ELR (cell line): ENCODE measurements at places on chromosomes 12 and 14.
A peak's percentile ranks its signal among the peaks of the same experiment; 100 is the strongest.

- peak; percentile 79 for DNase-seq
Measured at GRCh38 chr14:55514819-55515490, 65.1 kb upstream of the KTN1 start.

GRCh38 chr12:39587225-39587624 lies 32.4 kb downstream of the ABCD2 start:
- DNase-seq: peak; percentile 33

GRCh38 chr14:68937471-68938270 lies 41.4 kb downstream of the ACTN1 start:
- no peak for DNase-seq

- no peak for DNase-seq
Measured at GRCh38 chr14:52325126-52325525, 11.0 kb downstream of the PTGER2 start.

- no peak for DNase-seq
Measured at GRCh38 chr12:123106640-123107359, 44.1 kb downstream of the PITPNM2 start.

DNA sequence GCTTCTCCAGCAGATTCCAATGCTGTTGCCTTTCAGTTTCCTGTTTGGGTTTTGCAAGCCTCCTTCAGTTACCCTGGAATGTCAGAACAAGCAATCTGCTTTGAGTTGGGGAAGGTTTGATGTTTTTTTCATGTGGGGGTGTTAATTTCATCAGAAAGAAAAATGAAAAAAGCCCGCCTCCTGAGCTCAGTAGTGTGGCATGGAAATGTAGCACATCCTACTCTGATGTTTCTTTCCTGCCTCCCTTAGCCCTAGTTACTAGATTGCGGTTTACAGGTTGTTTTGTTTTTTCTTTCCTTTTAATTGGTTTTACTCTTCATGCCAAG lies 22.6 kb downstream of the IFNG-AS1 start:
- no peak for DNase-seq

- peak; percentile 29 for DNase-seq
Measured at GRCh38 chr12:109822951-109823411, 10.2 kb downstream of the TRPV4 start.

DNA sequence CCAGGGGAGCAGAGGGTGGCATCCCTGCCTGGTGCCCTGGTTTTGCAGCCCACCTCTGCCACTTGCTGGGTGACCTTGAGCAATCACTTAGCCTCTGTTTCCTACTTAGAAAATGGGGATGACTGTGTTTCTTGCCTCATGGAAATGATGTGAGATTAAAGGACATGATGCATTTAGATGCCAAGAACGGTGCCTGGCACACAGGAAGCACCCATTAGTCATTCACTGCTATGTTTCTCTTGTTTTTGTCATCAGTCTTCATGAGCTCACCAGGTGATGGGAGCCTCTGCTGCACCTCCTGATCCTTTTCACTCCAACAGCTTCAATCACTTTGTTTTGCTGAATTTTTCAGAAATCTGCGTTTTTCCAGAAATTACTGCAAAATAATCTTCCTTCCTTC lies 23.6 kb upstream of the ATF1 start:
- DNase-seq: peak; percentile 56

GRCh38 chr14:34766060-34766459 lies 51.7 kb upstream of the CFL2 start:
- DNase-seq: peak; percentile 26

DNA sequence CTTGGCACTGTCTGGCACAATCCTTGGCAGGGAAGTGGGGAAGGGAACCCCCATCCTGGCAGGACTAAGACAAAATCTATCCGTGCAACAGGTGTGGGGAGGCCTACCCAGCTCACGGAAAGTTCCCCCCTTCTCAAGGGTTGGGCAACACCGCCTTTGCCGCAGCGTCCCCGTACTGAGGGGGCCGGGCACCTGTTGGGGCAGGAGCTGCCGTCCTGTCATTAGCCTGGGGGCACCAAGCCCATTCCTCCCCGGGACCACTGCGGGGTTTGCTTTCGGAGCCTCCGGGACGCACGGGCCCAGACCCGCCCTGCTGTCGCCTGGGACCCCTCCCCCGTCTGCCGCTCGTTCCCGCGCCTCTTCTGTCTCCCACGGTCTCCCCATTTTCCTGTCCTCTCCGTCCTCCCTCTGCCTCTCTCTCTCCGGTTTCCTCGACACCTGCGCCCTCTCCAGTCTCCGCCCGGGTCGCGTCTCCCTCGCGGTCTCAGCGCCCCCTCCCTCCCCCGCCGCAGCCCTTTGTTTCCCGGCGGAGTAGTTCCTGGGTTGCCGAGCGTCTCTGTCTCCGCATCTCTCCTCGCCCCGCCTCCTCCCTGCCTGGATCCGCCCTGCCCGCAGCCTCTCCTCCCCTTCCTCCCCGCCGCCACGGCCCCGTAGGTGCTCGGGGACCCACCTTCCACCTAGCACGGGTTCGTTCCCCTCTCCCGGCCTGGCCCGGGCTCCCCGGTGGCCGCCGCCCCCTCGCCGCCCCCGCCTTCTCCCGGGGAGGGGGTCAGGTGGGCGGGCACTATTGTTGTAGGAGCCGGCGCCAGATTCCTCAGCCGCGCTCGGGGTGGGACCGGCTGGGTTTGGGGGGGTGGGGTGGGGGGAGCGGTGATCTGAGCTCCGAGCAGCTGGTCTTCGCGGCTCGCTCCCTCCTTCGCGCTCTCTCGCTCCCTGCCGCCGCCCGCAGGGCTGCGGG lies at the start of gene CACNB3:
Gene CACNB3 (plus strand): TSS at position 624 of the 958 bp plus-strand sequence. CDS start 434 bp downstream, outside the sequence.
- DNase-seq: peak; percentile 64

DNA sequence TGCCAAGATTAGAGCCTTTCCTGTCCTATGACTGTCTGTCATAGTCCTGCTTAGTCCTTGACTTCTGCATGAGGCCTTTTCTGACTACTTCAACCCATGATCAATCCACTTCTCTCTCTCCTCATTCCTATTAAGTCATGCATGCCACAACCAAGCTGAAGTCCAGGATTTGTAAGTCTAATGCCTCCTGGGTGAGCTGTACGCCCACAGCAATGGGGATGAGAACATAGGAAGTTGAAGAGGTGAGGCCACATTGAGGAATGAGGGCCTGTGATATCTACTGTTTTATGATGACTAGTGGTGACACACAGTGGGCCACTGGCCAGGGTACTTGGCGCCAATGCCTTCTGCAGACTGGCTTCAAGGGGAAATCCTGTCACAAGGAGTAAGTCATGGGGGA lies 994.1 kb upstream of the TMEM132C start:
- DNase-seq: peak; percentile 99

DNA sequence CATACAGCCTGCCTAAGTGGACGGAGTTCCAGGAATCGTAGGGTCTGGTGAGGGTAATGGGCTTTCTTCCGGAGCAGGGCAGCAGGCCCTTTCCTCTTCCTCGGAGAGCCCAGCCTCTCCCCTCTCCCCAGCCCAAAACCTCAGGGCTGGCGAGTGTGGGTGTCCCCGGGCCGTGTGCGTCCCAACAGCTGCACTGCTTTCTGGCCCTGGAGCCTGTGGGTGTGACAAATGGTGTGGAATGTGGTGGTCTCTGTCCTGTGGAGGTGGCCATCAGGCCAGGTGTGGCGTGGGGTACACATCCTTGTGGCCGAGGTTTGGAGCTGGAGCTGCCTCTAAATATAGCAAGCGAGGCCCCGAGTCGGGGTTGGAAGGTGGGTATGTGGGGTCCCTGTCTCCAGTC lies 8.5 kb downstream of the ORAI1 start:
- DNase-seq: no peak

GRCh38 chr12:60977966-60978365 lies 1282.2 kb upstream of the USP15 start:
- no peak for DNase-seq

- DNase-seq: no peak
Measured at GRCh38 chr12:108735855-108736254, 4.5 kb upstream of the CORO1C start.

GRCh38 chr12:96421014-96421413 lies 20.8 kb upstream of the CDK17 start:
- no peak for DNase-seq

GRCh38 chr12:49013428-49013827 lies 5.1 kb downstream of the PRKAG1 start:
- no peak for DNase-seq

DNA sequence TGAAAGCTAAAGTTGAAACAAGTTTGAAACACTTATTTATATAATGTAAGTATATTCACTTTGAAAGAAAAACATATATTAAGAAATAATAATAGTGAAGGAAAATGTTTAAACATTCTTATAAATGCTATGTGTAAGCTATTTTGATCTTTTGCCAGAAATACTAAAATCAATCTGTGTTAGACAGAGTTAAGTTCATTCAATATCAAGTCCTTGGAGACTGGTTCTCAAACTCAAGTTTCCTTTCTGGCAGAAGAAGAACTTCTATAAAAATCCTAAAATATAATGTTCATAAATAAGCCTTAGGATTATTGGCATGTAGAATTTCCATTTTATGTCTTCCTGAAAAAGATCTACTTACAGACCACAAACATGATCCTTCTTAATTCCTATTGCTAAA lies 45.3 kb downstream of the TAOK3 start:
- no peak for DNase-seq

DNA sequence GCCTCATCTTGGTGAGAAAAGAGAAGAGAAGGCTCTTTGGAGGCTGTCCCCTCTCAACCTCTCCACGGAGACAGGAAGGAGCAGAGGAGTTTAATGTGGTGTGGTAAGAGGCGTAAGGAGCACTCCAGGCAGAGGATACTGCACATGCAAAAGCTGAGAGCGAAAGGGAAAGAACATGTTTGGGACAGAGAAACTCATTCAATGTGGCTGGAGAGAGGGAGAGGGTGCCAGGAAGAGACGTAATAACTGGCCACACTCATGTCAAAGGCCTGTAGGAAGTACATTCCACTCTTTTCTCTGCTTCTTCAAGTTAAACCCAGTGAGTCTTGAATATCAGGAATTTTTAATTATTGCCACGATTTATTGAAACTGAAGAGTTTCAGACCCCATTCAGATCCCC lies 12.0 kb downstream of the VDR start:
- DNase-seq: no peak

DNA sequence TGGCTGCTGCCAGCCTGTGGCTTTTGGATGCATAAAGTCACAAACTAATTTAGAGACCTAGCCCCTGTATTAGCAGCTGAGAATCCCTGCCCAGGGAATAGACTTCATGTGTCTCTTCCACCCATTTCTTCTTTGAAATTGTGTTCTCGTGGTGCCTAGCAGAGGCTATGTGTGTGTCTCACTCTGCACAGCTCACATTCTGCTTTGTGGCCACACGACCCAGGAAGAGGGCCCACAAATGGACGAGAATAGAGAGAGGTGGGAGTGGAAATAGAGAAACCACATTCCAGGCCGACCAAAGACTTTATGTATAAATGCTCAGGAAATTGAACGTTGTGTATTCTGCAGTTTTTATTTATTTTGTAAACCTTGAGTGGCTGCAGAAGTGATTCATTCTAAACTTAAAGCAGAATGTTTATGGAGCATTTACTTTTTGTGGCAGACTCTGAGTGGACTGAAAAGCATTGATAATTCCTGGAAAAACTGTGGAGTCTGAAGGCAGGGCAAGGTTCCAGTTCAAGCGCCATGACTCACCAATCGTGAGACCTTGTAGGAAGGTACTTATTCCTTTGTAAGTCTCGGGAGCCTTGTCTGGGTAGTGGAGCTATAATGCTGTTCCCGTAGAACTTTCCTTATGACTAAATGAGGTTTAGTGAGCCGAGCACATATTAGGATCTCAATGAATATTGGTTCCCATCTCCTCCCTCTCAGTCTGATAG lies 9.1 kb downstream of the B4GALNT3 start:
- peak; percentile 42 for DNase-seq

DNA sequence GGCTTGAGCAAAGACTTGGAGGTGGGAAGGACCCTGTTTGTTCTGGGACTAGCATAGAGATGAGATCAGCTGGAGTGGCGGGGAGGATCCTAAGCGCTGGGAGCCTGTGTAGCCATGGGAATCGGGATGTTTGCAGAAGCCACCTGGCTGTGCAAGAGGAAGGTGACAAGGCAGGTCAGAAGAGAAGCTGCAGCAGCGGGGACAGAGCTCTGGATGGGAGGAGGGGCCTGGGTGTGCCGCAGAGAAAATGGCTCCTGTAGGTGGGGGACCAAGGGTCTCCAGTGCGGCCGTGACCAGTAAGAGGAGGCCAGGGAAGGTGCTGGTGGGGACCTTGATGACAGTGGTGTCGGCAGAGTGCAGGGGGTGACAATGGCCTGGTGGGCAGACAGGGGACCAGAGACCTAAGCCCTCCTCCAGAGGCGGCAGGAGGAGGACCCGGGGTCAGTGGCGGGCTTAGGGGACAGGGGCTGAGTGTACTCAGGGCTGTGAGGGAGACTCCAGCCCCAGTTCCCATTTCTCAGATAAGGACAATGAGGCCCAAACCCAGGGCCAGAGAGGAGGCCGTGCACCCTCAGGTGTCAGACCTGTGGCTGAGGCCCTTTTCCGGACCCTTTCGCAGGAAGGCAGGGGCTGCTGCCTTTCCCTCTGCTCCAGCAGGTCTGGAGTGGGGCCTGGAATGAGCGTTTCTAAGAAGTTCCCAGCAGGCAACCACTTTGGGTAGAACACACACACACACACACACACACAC lies 206.6 kb upstream of the RTL1 start:
- no peak for DNase-seq

- DNase-seq: no peak
Measured at GRCh38 chr14:42629553-42629952, 1022.9 kb downstream of the LRFN5 start.

DNA sequence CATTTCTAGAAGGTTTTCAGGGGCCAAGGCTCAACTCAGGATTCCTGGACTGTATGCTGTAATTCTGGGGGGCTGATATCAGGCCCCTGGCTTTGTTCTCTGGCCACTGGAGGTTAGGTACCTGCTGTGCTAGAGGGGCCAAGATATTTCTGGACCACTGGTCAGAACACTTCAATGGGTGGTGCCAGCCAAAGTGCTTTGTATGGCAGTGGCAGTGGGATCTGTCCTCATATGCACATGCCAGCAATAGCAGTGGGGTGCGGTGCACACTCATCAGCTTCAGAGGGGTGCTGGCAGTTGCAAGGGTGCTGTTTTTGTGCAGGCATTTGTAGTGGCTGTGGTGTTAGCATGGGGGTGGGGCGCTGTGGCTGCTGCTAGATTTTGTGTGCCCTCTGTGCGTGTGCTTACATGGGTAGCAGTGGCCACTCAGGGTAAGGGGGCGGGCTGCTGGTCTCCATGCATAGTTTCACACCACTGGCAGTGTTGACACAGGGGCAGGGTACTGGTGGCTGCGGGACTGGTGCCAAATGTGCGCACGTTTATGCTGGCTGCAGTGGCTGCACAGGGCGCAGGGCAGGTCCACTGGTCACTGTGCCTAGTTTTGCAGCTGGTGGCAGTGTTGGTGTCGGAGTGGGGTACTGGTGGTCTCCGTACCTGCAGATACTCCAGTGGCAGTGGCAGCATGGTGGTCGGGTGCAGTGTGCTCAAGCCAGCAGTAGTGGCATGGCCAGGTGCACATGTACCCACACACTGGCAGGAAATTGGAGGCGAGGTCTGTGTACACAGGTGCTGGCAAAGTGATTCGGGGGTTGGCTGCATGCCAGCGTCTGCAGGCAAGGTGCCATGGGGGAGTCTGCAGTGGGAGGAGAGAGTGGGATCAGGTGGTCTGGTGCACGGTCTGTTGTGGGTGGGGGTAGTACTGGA lies 12.6 kb downstream of the NOPCHAP1 start:
- no peak for DNase-seq
